LoVo (cell line): ENCODE measurements at places on chromosomes 3 and 15.

DNA sequence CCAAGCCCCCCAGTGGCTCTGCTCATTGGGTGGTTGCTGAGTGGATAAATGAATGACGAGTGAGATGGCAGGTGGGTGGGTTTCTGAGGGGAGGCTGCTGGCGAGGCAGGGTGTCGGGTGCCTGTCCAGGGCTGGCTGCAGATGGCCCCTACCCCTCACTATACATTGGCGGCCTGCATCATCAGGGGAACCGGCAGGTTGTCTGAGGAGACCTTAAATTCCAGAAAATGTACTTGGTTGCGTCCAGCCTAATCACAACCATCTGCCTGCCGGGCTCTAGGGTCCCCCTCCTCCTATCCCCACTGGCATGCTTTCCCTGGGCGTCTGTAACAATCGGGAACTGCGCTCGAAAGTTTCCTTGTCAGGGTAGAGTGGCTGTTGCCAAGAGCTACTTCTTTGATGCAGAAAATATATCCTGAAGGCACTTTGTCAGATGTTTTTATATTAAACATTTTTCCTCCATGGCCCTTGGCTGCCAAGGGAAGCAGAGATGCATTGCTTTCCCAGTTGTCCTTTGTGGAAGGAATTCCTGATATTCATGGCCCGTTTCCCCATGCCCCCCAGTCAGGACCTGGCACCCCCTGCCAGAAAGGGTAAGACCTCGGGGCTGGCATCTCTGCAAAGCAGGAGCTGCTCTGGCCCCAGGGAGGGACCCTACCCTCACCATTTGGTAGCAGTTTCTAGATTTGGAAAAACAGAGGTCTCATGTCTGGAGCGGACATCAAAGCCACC lies 22.9 kb downstream of the SMAD6 start:
- DNase-seq = no peak

- no peak for DNase-seq
Measured at GRCh38 chr3:183301937-183302580, 49.0 kb downstream of the B3GNT5 start.

DNA sequence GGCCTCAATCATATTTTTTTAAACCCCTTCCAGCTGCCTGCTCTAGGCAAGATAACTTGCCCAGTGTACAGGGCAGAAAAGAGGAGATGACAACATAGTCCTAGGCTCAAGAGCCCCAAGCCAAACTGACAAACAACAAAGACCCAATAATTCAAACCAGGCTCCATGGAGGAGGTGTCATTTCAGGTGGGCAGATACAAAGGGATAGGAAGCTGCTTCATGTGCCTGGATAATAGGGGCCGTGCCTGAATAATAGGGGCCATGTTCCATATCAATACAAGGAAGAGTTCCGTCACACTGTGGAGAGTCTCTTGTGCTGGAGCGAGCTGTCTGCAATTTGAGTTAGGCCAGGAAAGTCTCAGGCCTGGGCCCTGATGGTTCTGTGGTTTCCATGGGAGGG lies 35.4 kb upstream of the TRIM71 start:
- DNase-seq = no peak

GRCh38 chr15:56737791-56738190 lies 4.5 kb upstream of the ZNF280D start:
- DNase-seq = no peak

GRCh38 chr3:193843474-193844301 lies 250.7 kb downstream of the OPA1 start:
- DNase-seq = peak; percentile 87

DNA sequence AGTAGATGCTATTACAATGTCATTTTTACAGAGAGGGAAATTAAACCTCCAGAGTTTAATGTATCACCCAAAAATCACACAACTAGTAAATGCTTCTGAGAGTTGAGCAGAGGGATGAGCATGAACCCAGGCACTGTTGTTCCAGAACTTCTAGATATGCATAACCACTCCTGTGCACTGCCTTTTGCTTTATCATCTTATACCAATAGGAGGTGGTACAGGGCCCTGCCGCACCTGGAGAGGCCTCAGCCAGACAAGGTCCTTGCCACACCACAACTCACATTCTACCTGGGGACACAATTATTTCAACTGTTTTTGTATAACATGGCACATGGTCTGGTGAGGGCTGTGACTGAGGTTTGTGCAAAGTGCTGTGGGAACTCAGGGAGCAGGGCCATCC lies 78.5 kb upstream of the NTRK3 start:
- DNase-seq = no peak
